ENCODE measurements at places on chromosomes 3 and 15. TPM values are rescaled to one million over a fixed set of nuclear protein-coding genes. Genes with fewer than 3 reads are reported as not detected.

The CCR1 gene
- 0.57 TPM for total RNA-seq

The GOLGA8K gene
- total RNA-seq: 0.22 TPM

DNA sequence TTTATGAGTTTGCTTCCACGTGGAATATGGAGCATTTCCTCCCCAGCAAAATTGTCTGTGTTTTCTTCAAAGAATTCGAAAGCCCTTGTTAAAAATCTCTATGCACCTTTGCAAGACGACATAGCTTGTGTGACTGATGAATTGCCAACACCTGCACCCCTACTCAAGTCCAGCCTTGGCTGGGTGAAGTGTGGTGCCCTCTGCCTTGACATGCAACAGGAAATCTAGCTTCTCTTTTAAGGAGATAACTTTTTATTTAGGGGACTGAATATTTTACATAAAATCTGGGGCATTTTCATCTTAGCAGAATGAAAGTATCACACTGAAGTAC, 647 bp downstream of the HMG20A start:
- DNase-seq: no peak

The ADCY5 gene
- total RNA-seq: 7.8 TPM

GRCh38 chr3:128845778-128846485, 33.5 kb upstream of the ACAD9 start:
- DNase-seq: peak; percentile 91

All from colonic mucosa (tissue), 4 donors.